Activated CD4-positive, alpha-beta T cell treated with anti-CD3 and anti-CD28 coated beads for 1 hour (primary cell): ENCODE measurements at places on chromosomes 12 and 14.

DNA sequence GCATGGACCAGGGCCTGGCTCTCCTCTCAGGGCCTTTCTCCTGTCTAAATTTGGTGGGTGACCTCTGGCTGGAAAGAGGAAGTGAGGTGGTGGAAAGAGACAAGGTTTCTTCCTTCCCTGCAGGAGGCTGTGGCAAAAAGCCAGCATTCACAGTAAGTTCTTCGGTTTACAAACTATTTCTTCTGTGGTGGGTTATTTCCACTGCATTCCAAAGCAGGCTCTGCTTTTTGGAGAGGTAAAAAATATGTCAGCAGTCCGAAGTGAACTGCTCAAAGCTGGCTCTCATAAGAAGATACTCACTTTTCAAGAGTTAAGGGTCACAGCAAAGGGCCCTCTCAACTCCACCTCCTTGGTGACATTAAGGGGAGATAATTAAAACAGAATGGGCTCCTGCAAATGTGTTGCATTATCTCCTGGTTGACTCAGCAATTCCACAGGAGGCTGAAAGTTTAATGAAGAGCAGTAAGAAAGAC is 48.9 kb upstream of the POC1B start:
- no peak for DNase-seq

GRCh38 chr12:31859232-31859977 is 99.8 kb upstream of the RESF1 start:
- no peak for DNase-seq

DNA sequence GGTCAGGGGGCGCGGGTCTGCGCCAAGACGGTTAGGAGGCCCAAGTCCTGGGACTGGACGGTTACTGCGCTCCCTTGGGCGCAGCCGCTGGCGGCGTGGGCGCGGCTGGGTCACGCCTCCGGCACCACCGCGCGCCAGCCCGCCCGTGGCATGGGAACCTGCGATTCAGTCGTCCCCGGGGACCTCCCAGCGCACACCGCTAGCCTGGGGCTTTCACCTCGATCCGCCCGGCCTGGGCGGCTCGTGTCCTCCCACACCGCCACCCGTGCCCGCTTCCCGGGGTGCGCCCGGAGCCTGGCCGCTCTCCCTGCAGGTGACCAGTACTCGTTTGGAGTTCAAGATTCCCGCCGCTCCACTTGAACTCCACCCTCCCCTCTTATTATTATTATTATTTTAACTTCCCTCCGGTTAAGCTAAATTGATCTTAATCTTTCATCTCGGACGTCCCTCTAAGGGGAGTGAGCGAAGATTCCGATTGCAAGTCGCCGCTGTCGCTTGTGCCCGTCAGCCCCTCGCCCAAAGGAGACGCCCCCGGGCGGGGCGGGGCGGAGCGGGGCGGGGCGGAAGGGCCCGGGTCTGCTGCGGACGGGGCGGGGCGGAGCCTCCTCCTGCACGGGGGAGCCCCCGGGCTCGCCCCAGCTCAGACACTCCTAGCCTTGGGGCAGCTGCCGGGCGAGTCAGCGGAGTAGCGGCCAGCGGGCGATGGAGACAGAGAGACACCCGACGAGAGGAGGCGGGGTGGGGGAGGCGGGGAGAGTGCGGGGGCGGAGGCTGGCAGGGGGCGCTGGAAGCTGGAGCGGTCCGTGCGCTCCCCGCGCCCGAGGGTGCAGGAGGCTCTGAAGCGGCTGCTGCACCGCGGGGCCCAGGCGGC is at the start of gene KCNMB4:
Gene KCNMB4, plus strand, starts transcription at position 643 of the 871 bp plus-strand sequence. CDS start 445 bp downstream, outside the sequence.
- peak; percentile 59 for DNase-seq

DNA sequence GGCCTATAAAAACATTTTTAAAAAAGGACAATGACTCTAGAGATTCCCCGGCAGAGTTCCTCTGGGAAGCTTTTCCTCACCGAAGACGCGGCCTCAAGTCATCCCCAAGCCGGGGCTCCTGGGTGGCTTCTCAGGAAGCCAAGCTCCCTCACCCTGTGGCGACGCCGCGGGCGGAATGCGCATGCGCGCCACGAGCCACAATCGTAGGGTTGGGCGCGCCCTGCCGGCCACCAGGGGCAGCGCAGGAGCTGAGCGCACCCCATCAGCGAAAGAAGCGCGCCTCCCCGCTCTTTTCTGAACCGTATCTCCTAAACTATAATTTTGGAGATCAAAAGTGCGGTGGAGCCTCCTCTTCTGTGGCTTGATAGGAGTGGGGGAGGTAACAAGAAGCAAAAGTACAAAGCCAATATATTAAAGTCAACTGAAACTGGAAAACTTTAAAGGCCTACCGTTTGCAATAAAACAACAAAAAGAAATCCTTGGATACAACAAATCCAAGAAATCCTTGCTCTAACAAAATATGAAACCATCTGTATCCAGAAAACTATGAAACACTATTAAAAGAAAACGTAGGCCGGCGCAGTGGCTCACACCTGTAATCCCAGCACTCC is 17.4 kb upstream of the CHFR start:
- DNase-seq, result peak; percentile 89

DNA sequence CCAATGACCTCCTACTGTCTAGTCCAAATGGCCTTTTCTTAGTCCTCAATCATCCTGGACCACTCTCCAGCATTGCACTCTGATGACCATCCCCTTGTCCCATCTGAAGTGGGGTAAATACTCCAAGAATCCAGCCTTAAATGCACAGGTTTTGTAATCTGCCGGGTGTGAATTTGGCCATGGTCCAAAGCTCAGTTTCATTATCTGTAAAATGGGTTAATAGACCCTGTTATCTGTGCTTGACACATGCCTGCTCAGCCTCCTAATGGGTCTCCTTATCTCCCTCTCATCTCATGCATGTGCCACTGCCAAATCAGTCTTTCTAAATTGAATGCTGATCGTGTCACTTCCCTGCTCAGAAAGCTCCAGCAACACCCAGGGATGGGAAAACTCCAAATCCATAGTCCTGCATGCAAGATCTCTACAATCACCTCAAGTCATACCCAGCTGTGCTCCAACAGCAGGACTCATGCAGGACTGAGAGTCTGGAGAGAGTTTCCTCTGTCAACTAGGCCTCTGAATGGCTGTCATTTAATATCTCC is 22.3 kb downstream of the LGR5 start:
- DNase-seq, result no peak

DNA sequence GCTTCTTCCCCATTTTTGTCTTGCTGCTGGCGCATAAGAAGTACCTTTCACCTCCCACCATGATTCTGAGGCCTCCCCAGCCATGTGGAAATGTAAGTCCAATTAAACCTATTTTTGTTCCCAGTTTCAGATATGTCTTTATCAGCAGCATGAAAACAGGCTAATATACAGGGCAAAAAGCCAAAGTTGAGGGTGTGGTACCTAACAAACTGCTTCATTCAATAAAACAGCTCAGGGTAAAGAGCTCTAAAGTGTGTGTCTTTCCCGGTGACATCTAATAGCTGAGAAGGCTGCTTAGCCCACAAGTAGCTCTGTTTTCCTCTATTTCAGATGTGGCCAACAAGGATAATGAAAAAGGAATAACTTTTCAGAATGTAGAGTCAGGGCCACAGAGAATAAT is 76.7 kb upstream of the SLC8A3 start:
- DNase-seq, result no peak

DNA sequence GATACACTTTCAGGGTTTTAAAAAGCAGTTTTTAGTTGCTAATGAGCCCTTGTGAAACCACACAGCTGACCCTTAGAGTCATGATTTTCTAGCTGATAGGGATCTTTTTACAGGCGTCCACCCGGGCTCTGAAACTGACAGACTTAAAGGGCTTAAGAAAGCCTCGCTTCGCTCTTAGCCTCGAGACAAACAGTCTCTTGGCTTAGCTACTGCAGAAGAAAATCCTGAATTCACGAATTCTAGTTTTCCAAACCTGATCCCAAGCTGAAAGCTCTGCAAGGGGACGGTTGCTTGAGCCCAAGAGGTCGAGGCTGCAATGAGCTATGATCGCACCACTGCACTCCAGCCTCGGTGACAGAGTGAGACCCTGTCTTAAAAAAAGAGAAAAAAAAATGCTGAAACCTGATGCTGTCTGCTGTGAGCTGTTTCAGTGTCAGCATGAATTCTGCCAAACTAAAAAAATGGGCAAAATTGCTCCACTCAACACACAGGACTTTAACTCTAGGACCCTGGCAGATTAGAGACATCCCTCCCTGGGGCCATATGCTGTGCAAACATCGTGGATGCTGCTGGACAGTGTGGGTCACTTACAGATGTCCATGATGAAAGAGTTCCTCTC is 3.1 kb upstream of the HPD start:
- DNase-seq, result no peak

DNA sequence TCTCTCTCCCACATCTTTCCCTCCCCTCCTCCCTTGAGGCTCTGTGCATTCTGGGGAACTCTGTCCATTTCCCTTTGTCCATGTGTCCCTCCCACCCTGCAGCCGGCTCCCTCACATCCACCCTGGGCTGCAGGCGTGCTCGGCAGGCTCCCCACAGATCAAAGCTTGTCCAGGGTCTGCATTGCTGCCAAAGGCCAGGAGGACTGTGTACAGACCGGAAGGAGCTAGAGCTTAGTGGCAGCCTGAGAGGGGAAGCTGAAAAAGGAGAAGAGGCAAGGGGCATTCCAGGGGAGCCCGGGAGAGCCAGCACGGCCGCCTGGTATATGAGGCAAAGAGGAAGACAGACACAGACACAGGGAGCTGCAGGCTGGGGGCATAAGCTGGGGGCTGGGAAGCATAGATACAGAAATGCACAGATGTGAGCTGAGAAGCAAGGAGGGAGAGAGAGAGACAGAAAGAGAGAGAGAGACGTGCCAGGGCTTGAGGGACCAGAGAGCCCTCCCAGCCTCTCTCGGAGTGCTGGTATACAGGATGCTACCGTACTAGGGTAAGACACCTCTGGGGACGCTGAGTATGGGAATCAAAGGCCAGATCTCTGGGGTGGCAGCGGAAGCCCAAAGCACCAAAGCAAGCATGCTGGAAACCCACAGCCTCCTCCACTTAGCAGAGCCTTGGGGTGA is 3.3 kb downstream of the CD4 start:
- DNase-seq, result no peak

DNA sequence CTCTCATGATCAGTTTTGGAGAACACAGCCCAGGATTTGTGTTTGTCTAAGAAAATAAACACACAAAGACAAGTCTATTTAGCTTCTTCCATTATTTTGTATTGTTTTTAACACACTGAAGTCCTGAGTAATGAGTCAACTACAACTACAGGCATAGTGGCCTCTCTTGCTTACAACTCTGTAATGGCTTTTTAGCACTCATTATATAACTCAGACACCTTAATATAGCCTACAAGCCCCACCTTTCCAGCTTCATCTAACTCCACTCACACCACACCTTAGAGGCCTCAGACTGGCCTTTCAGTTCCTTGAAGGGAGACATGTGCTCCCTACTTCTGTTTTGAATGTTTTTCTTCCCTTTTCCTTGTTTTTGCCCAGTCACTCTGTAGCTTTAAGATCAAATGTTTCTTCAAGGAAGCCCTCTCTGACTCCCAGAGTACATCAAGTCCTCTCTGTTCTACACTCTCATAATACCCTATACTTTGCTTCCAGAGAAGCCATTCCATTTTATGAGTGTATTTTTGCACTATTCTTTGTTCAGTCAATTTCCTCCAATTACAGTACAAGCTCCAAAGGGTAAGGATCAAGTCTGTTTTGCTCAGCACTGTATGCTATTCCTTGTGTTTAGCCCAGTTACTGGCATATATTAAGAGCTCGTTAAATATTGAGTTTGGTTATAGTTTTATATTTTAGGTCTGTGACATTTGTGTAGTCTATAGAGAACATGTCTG is 233.6 kb upstream of the ARHGAP5 start:
- no peak for DNase-seq

DNA sequence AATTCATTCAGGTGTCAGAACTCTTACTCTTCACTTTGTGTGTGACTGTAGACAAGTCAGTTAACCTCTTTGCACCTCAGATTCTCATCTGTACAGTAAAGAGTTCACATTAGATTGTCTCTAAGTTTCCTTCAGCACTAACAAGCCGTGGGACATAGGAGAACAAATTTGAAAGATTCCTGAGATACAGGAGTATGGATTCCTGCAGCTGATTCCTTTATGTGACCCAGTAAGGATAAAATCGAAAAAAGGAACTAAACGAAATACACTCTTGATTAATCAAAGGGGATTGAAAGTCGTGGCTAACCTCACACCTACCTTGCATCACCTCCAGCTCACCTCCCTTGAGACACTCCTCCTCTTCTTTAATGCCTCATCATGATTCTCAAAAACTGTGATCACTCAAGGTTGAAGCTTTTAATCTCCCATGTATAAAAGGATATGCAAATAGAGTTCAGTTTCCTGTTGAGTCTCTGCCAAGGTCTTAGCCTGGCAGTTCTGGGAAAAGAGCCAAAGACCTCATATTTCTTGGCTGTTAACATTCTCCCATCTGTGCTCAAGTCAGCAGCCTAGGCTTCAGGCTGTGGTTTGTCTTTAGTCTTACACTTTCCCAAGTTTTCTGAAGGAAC is 156.6 kb downstream of the DAD1 start:
- DNase-seq, result no peak

DNA sequence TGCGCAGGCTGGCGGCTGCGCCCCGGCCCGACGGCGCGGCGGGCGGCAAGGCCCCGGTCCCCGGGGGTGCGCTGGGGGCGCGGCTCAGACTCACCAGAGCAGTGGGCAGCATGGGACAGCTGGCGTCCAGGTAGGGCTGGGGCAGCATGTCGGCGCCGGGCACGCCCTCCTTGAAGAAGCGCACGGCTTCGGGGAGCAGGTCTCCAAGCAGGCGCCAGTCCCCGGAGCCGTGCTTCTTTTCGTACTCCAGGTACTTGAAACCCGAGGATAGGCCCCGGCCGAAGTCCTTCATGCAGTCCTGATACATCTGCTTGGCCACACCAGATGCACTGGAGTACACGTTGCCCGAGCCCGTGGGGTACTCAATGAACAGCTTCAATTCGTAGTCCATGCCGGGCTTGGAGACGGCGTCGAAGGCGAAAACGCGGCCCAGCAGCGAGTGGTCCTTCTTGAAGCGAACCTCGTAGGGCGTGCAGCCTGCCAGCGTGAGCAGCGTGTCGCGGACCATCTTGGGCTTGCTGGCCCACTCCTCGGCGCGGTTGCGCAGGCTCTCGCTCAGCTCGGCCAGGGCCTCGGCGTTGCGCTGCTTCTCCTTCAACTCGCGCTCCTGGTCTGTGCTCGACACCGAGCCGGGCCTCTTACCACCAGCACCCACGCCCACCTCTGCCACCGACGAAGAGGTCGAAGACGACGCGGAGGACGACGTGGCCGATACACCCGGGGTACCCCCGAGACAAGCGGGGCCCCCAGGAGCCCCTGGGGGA is 2.2 kb downstream of the IRF2BPL start:
- DNase-seq, result no peak

DNA sequence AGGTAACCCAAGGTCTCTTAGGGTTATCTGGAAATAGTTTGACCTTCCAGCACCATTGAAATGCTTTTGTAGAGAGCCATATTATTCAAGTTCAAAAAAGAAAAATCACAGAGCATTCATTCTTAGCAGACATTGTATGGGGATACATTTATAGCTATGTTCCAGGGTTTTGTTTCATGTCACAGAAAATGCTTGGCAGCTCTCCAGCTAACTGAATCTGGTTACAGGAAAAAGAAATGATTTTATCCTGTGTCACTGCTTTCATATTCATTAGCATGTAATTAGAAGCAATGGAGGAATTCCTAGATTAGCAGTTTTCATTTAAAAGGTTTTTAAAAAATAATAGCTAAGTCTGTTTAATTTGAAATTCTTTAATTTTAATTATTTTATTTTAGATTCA is 78.9 kb downstream of the SNAPC1 start:
- no peak for DNase-seq
